Fibroblast of upper back skin (primary cell): ENCODE measurements at places on chromosomes 1 and 21.

- DNase-seq = peak; percentile 52
These were observed 71.2 kb downstream of the PSMG1 start for GRCh38 chr21:39111931-39112550.

DNA sequence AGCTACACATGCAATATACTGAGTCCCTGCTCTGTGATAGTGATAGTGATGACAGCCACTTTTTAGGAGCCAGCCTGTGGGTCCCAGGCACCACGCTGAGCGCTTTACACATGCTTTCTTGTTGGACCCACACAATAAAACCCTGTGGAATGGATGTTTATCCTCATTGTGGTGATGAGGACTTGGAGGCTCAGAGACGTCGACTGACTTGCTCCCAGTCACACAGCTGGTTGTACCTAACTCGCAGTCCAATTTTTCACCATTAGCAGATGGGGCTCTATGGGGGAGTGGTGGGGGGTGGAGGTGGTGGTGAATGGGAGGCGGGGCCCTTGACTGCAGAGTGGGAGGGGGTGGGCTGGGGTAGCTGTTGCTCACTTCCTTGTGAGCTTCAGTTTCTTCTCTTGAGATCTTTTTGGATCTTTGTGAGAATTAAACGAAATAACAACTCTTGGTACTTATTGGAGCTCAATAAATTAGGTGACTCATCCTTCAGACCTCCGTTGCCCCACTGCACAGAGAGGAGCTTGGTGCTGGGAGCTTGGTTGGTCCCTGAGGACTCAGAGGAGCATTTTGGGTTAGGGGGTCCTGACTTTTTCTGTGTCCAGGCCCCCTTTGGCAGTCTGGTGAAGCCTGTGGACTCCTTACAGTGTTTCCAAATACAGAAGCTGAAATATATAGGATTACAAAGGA lies 61.8 kb upstream of the CD1D start:
- no peak for DNase-seq

DNA sequence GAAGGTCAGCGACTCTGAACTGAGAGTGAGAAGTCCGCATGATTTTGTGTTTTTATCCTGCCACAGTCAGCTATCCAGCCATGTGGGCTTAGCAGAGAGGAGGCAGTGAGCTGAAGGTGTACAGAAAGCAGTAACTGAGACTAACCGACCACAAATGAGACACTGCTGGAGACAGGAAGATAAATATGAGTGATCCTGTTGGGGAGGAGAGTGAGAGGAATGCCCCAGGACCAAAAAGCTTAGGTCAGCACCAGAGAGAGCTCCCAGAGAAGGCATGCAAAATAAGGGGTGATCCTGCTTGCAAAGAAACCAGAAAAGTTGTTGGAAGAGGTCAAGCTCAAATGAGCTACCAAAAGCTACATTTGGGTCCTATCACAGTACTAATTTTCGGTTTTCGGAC lies 63.7 kb downstream of the HLCS start:
- DNase-seq = peak; percentile 67

- peak; percentile 84 for DNase-seq
These were observed 10.1 kb upstream of the SESN2 start for GRCh38 chr1:28249013-28249865.

GRCh38 chr1:51385776-51386175 lies 55.4 kb upstream of the TTC39A start:
- no peak for DNase-seq

DNA sequence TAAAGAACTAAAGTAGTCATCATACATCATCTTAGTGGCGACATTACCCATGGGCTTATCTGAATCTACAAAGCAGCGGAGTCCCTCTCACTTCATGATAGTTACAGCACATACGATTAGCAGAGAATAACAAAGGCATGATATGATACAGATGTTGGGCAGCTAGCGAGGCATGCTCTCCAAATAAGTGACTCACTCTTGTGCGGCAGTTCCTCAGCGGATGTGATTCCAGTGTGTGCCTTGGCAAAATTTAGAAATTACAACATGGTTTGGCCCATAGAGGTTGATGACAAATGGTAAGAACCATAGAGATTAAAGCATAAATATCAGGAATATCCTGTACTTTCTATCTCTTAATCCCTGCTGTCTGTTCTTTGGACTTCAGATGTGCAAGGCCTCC lies 48.1 kb upstream of the PAXBP1 start:
- DNase-seq = peak; percentile 88

DNA sequence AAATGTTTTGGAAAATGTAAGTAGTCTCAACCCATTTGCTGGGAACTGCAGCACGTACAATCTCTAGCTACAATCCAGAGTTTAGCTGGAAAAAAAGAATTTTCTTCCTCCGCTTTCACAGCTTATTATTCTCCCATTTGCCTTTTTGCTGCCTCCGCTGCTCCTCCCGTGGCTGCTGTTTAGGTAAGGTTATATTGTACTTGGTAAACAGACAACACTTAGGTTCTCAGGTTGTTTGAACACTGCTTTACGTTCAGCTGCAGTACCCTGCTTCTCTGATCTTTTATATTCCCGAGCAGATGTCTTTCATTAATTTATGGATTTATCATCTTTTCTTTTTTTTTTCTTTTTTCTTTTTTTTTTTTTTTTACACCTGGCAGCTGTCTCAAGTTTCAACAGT lies 14.3 kb downstream of the PROX1 start:
- DNase-seq = no peak

DNA sequence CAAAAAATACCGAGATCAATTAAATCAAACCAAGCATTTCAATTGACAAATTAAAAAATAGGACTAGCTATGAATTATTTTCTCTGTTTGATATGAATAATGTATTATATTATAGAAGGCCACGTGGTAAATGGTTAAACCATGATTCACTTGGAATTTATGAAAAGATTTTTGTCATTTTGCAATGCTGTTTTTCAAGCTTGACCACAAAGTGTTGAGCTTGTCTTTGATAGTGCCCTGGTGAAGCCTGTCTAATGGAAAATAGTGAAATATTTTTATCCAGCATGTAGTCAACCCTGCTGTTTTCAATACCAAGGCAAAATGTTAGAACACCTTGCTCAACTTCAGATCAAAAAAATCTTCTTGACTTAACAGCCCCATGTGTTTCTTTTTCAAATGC lies 288.0 kb upstream of the PRMT6 start:
- peak; percentile 79 for DNase-seq

- no peak for DNase-seq
These were observed 57.9 kb downstream of the TTC3 start for GRCh38 chr21:37130971-37131370.

DNA sequence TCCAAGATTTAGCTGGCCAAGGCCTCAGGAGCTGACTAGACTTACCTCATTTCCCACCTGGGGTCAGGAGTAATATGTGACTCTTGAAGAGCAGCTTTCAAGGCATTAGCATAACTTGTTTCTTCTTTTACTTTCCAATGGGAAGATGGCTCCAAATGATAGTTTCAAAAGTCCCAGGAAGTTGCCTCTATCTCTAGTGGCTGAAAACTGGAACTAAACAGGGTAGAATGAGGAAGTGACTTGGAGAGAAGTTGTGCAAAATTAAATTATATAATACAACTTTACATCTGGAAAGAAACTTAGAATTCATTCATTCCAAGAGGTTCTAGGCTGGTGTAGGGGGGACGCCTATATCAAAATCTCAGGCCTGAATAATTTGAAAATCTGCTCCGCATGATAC lies 250.1 kb upstream of the FMN2 start:
- DNase-seq = no peak

DNA sequence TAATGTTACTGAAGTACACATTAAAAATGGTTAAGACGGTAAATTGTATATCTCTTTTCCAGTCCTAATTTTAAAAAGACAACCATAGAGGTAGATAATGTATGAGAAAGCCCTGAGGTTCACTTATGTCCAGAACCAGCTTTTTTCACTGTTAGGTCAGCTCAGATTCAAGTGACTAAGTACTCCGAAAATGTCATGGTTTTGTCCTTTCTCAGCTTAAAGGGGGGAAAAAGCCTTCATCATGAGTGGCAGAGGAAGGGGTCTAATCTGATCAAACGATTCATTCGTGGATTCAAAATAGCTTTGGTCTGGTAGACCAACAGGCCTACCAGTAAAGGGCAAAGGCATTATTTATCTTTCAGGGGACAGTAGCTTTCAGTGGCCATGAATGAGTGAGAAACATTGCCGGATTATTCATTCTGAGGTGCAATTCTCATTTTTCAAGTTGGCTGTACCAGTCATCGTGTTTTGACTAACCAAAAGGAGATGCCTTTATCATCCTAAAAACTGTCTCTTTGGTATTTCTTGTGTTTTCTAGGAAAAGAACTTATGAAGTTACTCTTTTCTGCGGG lies 208.4 kb downstream of the HHIPL2 start:
- peak; percentile 29 for DNase-seq

DNA sequence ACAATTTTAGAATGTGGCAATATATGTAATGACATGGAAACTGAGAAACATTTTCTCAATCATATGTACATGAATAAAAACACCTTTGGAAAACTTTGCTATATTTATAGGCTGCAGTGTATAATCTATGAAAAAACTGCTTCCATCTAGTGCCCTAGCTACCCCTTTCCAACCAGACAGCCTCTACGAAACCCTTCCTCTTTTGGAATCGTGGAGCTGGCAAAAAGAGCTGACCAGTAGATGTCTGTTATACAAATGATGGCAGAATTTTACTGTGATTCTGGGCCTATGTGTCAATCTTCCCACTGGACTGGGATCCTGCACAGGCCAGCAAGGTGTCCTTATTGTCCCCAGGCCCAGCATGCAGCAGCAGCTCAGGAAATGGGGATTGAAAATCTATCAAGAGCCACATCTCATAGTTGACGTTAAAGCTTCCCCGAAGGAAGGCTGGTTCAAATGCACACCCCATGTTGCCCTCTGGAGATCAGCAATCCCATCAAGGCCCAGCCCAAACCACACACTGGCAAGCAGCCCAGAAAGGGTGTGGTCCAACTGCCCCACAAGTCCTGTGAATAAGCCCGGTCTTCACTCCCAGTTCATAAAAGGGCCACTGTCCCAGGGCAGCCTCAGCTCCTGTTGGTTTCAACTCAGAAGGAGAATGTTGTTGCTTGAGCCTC lies 8.8 kb upstream of the FAM20B start:
- peak; percentile 80 for DNase-seq

- DNase-seq = peak; percentile 32
These were observed 3.2 kb upstream of the MAP1LC3C start for GRCh38 chr1:242002072-242002471.
